PC-3 (cell line): ENCODE measurements at places on chromosomes 13 and 19. TPM values are rescaled to one million over a fixed set of nuclear protein-coding genes. Genes with fewer than 3 reads are reported as not detected.

- no peak for DNase-seq
Observed at GRCh38 chr19:28841531-28841930, 371.4 kb downstream of the UQCRFS1 start.

DNA sequence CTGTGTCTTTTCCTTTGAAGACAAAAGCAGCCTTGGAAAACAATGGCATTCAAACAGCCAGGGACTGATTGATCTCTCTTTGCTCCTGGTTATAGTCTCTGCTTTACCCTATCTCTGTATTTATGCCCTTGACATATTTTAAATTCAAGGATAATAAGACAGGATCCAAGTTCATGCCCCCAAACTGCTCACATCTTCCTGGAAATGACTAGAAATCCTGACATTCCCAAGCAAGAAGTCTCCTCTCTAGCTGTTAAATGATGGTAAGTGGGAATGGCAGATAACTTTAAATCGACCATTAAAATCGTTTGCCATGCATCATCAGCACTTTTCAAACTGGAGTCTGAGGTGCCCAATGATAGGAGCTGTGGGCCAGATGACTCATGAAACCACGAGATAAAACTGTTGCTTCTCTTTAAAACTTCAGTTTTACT is 435.6 kb downstream of the FOXO1 start:
- peak; percentile 6 for DNase-seq

DNA sequence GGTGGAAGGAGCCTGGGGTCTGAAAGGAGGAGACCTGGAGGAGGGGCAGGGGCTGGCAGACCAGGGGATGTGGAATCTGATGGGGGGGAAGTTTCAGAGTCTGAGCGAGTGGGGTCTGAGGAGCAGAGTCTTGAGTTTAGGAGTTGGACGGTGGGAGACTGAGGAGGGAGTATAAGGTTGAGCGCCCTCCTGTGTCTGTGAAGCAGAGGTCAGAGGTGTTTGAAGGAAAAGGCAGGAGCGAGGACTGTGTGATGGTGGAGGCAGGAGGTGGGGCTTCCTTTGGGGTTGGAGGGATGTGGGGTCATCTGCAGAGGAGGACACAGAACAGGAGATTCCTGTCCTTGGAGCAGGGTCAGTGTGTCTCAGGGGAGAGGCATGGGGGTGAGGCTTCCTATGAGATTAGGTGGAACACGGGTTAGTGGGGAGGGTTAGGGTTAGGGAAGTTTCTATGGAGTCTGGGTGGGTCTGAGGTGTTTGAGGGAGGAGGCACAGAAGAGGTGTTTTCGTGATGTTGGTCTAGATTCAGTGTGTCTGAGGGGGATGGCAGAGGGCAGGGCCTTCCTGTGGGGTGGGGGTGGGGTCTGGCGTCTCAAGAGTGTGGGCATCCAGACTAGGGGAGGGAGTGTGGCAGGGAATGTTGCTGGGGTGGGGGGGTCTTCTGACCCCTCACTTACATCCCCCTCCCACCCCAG is 8.3 kb downstream of the RYR1 start:
- DNase-seq, result no peak

GRCh38 chr19:9878511-9879196 is 43.5 kb downstream of the PIN1 start:
- no peak for DNase-seq

DNA sequence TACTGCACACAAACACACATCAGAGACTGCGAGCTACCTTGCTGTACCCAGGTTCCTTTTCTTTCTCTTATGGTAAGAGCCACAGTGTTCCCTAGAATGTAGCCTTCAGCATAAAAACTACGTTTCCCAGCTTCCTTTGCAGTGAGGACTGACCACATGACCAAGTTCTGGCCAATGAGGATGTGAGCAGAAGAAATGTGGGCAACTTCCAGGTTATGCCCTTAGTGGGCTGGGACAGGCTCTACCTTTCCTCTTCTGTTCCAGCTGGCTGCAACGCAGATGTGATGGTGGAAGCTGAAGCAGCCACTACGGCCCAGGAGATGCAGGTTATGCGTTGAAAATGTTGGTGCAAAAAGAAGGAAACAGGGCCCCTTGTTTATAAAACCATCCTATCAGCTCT is 27.5 kb downstream of the VRK3 start:
- DNase-seq, result peak; percentile 48

The ZNF613 gene
- total RNA-seq, result 3.1 and 4.3 TPM in 2 replicates
